Muscle of leg (tissue), 16 donors: ENCODE measurements at places on chromosomes 7 and 10. TPM values are rescaled to one million over a fixed set of nuclear protein-coding genes. Genes with fewer than 3 reads are reported as not detected.

The AKR1C8 gene
- total RNA-seq: 0.09 TPM

The PNLIPRP1 gene
- total RNA-seq: not detected

The NUDCD3 gene
- total RNA-seq: 60.0 TPM

The FAM13C gene
- 22.8 TPM for total RNA-seq

The ZNF775 gene
- 6.2 TPM for total RNA-seq

The EVX1 gene
- total RNA-seq: not detected

The IL15RA gene
- total RNA-seq: 1.5 TPM

The SH2D4B gene
- total RNA-seq: 0.04 TPM

The PRLHR gene
- total RNA-seq: not detected

The PLPP4 gene
- total RNA-seq: 0.62 TPM

The GSTO2 gene
- total RNA-seq: 0.89 TPM

The CALY gene
- not detected for total RNA-seq

The APBB1IP gene
- 1.6 TPM for total RNA-seq

The UCN3 gene
- not detected for total RNA-seq

The HOXA13 gene
- 0.40 TPM for total RNA-seq

The GATA3 gene
- total RNA-seq: 0.18 TPM

The OR2A1 gene
- 0.13 TPM for total RNA-seq

The TMEM236 gene
- 0.40 TPM for total RNA-seq

The HOXA5 gene
- total RNA-seq: 9.4 TPM

The FXYD4 gene
- total RNA-seq: 0.44 TPM

The NME8 gene
- 0.22 TPM for total RNA-seq

The XRCC2 gene
- 3.5 TPM for total RNA-seq

The PDLIM1 gene
- total RNA-seq: 6.1 TPM

The MEIG1 gene
- total RNA-seq: 0.27 TPM

The TWIST1 gene
- 8.3 TPM for total RNA-seq

The PLEKHS1 gene
- total RNA-seq: 0.04 TPM

The CLRN3 gene
- 0.09 TPM for total RNA-seq

The NKX2-3 gene
- 0.62 TPM for total RNA-seq

The NACAD gene
- total RNA-seq: 2.3 TPM

The ANKRD61 gene
- total RNA-seq: 0.22 TPM

The NPFFR1 gene
- total RNA-seq: not detected
